ENCODE measurements at places on chromosomes 7 and 10.

- DNase-seq: no peak
Measured at GRCh38 chr10:3564346-3565002, 220.5 kb downstream of the KLF6 start.

DNA sequence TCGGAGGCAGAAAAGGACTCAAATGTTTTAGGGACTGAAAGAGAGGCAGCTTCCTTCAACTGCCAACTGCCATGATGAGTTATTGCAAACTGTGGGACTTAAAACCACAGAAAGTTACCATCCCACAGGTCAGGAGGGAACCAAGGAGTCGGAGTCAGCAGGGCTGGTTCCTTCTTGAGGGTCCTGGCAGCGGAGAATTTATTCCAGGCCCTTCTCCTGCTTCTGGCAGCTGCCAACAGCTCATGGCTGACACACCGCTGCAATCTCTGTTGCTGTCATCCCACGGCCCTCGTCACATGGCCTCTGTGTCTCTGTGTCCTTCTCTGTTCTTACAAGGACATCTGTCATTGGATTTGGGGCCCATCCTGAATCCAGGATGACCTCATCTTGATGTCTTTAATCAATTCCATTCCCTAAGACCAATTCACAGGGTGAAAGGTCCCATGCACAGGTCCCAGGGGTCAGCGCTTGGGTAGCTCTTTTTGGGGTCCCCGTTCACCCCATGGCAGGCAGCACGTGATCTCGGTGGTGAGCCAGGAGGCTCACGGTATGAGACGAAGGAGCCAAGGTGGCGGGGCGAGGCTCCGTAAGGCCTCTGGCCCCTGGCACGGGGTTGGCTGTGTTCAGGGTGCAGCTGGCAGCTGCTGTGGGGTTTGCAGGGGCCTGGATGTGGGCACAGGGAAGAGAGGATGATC, 27.4 kb upstream of the PSMG3 start:
- no peak for DNase-seq

DNA sequence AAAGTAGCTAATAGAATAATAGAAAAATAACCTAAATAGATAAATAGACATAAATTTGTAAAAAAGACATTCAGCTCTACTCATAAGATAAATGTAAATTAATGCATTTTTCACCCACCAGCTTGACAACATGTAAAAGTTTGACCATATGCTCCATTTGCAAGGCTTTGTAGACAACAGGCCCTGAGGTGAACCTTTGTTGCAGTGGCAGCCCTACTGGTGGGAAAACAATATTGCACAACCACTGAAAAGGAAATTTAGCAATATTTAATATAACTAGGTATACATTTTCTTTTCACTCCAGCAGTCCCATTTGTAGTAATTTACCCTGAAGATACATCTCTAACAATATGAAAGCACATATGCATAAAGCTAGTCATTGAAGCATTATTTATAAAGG, 39.0 kb upstream of the ADRA2A start:
- DNase-seq: no peak

DNA sequence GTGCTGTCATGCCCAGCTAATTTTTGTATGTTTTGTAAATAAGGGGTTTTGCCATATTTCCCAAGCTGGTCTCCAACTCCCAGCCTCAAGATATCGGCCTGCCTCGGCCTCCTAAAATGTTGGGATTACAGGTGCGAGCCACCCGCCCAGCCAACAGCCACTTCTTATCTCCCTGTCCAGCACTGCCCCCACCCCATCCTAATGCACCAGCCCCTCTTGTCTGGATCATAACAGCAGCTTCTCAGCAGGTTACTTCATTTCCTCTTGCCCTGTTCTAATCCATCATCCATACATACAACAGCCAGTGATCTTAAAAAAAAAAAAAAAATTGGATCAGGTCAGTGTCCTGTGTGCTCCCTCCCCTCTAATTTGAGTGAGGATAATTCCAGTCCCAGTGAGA, 12.8 kb upstream of the FRAT2 start:
- no peak for DNase-seq

- DNase-seq: no peak
Measured at GRCh38 chr10:92640107-92640506, 47.2 kb downstream of the KIF11 start.
